ENCODE measurements at places on chromosomes 7 and 10.

GRCh38 chr10:131743190-131744151 lies 157.3 kb upstream of the PPP2R2D start:
- DNase-seq: no peak

- no peak for DNase-seq
Measured at GRCh38 chr10:12735843-12736462, 265.6 kb downstream of the CCDC3 start.

DNA sequence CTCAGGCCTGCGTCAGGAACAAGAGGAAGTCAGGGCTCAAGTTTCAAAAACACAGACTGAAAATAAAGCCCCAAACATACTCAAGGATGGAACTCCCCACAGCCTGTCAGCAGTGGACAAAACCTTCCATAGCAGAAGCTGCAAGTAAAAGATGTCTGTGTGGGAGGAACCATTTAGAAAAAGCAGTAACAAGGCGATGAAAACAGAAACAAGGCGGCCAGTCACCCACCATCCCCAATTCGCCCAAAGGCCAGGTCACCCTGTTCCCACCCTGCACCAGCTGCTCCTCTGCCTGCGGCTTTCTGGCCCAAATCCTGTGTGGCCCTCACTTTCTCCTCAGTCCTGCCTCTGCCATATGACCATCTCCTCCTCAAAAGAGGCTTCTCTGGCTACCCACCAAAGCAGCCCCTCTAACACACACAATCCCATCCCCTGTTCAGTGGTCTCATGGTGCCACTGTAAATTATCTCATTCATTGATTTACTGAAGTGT lies 27.8 kb downstream of the KCNMA1 start:
- DNase-seq: no peak

- no peak for DNase-seq
Measured at GRCh38 chr10:11197266-11197712, 179.6 kb downstream of the CELF2 start.

- no peak for DNase-seq
Measured at GRCh38 chr10:69972981-69973397, 79.7 kb upstream of the MACROH2A2 start.

- DNase-seq: no peak
Measured at GRCh38 chr7:155589001-155589980, 42.9 kb upstream of the CNPY1 start.

- DNase-seq: no peak
Measured at GRCh38 chr7:55517191-55517633, 55.1 kb downstream of the VOPP1 start.

- no peak for DNase-seq
Measured at GRCh38 chr10:30784524-30784896, 155.0 kb upstream of the LYZL2 start.
